Neuronal stem cell (in vitro differentiated cells): ENCODE measurements at places on chromosomes 7 and 10.

DNA sequence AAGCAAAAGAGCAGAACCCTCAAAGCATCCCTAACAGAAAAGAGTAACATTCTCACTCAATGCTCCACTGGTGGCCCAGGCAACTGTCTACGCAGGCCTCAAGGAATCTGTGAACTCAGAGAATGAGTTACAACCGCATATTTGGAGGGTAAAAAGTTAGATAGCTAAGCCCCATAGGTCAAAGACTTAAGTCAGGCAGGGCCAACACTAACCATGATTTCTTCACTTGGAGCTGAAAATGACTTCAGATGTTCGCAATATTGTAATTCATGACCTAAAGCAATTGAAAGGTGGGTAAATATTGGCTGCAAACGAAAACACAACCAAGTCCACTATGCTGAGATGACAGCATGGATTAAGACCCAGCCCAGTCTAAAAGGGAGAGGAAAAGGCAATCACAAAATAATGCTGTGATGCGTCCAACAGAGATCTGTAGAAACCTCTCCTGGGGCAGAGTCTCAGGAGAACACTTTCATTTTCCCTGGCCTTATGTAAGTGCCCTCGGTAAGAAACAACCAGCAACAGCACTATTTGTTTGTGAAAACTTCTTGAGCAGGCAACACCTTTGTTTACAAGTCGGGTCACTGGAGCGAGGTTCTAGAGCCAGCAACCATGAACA, 176.5 kb downstream of the TNS3 start:
- no peak for DNase-seq

- no peak for DNase-seq
These were observed 95.8 kb downstream of the ARHGAP22 start for GRCh38 chr10:48508791-48509772.

DNA sequence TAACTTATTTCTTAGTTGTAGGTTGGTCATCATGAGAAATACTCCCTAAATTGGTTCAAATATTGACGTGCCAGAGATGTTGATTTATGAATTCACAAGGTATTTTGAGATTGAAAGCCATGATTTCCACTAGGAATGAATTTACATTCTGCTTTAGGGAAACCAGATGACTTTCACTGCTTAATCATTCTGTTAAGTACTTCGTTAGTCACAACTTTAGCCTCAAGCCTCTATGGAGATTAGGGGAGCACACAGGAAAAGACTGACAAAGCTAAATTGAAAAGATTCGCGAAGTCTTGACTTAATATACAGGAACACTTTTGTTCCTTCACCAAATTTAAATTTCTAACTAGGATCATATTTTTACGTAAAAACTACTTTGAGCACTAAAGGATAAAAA, 250.4 kb upstream of the CACNA2D1 start:
- no peak for DNase-seq

GRCh38 chr10:10777723-10778122, 239.9 kb upstream of the CELF2 start:
- no peak for DNase-seq

GRCh38 chr10:279232-279631, 144.0 kb downstream of the ZMYND11 start:
- no peak for DNase-seq
